ENCODE measurements at places on chromosomes 6 and 20.
A peak's percentile ranks its signal among the peaks of the same experiment; 100 is the strongest.

DNA sequence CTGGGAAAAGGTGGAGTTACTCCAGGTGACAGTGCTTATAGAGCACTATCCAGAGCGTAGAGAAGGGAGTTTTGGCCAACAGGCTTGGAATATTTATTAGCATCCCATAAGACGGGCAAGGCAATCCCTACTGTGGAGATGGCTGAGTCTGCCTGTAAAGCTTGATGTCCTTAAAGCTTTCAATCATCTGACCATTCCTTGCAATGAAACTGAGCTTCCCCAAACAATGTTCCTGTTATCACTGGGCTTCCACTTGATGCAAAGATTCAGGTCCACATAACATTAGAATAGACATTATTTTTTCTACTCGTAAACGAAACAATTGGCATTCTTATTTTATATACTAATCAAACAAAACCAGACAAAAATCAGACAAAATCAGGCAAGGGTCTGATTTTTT is 48.4 kb upstream of the PIM1 start:
- DNase-seq: no peak

- no peak for DNase-seq
These were observed 189.4 kb downstream of the DLL1 start for GRCh38 chr6:170101281-170102035.

DNA sequence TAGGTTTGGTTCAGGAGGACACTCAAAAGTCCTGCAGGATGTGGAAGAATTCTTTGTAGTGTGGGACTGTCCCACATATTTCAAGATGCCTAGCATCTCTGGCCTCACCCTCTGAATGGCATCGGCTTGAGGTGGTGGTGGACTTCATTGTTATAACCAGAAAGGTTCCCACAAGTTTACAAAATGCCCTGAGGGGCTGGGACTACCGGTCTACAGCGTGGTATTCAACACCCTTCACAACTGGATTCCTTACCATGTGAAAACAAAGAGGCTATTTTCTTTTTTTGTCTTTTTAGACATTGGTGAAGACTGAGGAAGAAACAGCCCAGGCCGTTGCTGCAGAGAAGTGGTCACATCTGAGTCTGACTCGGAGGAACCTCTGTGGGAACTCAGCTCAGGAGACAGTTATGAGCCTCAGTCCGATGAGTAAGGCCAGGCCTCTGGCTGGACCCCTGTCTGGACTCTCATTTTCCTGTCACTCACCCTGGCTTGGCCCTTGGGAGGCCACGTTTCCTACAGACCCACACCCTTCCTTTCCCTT is 15.2 kb downstream of the PGBD1 start:
- no peak for DNase-seq

- DNase-seq: no peak
These were observed 235.1 kb downstream of the GJA1 start for GRCh38 chr6:121670511-121670910.

DNA sequence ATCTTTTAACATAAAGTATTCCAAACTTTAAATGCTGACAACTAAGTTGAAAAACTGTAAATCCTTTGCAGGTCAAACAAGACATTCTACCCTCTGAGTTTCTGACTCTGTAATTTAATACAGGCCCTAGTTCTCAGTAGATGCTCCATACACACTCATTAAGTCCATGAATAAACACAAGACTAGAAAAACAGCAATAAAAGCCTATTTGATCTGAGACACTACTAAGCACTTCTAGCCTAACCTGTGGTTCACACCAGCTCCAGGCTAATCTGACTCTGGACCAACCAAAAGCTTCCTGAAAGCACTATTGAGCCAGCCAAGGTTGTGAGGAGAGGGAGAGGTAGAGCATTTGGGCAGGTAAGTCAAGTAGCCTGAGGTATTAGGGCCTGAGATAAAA is 103.9 kb downstream of the EPM2A start:
- no peak for DNase-seq

- DNase-seq: peak; percentile 44
These were observed 176.1 kb downstream of the TRIM27 start for GRCh38 chr6:28747631-28748157.

DNA sequence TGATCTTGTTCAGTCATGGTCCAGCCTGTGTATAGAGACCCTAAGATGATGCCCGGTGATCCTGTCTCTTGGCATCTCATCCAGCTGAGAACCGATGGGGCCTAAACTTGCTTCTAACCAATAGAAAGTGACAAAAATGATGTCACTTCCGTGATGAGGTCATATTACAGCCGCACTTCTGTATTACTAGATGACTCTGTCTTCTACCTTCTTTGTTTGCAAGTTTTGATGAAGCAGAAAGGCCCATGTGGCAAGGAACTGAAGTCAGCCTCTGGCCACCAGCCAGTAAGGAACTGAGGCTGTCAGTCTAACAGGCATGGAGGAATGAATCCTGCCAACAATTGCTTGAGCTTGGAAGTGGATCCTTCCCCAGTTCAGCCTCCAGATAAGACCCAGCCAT is 32.8 kb upstream of the HLA-C start:
- no peak for DNase-seq

DNA sequence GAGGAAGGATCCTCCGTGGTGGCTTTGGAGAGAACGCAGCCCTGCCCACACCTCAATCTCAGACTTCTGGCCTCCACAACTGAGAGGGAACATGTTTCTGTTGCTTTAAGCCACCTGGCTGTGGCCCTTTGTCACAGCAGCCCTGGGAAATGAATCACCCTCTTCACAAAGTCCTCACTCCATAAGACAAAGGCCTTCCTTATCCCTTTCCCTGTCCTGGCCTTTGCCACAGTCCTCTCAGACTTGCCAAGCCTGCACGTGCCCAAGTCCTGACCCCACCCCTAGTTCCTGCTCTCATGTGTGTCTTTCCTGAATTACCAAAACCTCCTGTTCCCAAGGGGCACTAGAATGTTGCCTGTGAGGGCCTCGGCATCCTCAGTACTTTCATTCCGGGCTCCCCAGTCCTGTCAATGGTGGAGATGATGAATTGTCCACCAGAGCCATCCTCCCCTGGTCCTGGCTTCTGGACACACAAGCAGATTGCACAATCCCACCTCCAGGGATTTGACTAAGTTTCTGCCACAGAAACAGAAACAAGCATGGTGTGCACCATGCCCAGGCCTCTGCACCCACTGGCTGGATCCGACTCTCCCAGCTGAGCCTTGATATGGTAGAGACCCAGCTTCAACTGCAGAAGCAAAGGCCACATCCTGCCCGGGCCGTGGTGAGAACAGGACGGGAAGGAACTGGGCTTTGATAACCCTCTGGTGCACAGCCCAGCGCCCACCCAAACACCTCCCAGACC is 232.6 kb upstream of the PDE10A start:
- no peak for DNase-seq

- DNase-seq: no peak
These were observed 643.8 kb downstream of the DHX35 start for GRCh38 chr20:39605908-39606307.

GRCh38 chr20:54017846-54018245 is 52.5 kb downstream of the BCAS1 start:
- no peak for DNase-seq

GRCh38 chr6:158826819-158827501 is 7.8 kb upstream of the EZR start:
- DNase-seq: no peak

- DNase-seq: no peak
These were observed 1.7 kb downstream of the NUDT3 start for GRCh38 chr6:34390531-34391472.

DNA sequence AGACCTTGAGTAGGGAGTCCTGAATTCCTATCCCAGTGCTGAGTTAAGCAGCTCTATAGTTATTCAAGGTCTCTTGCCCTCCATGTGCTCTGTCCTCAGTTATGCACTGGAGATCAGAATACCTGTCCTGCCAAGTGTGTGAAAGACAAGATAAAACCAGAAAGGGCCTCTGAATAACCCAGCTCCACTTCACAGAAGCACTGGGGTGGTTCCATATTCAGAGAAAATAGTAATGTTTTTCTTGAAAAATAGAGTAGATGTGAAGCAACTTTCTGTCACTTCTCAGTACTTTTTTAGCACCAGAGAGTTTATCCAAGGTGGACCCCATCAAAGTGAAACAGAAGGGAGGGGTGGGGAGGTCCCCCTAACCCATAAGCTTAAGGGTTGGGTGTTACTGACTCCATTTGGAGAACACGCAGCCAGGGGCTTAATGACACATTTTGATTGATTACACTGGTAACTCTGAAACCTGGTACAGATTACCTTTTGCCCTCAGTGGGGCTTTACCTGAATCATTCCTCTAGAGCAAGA is 509.8 kb upstream of the JARID2 start:
- no peak for DNase-seq

- DNase-seq: no peak
These were observed 38.1 kb downstream of the PNLDC1 start for GRCh38 chr6:159838020-159838744.

DNA sequence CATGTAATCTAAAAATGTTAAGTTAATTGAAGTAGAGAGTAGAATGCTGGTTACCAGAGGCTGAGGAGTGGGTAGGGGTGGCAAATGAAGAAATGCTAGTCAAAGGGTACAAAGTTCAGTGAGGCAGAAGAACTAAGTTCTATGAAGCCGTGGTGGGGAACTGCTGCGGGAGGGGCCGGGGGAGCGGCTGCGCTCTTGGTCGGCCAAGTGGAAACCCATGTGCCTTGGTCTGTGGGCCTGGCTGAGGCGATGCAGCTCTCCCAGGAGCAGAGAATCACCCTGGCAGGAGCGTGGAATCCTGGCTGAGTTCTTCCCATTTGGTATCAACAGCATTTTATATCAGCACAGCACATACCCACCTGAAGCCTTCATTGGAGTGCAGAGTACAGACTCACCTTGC is 22.3 kb downstream of the TTLL2 start:
- no peak for DNase-seq
